ENCODE measurements at places on chromosomes 6 and 20. TPM values are rescaled to one million over a fixed set of nuclear protein-coding genes. Genes with fewer than 3 reads are reported as not detected.

- no peak overlapping the region for H3K27ac ChIP-seq
- no peaks in the 10 kb centered on the region for H3K27me3 ChIP-seq
- no peak for DNase-seq
- H3K36me3 ChIP-seq = no peaks in the 10 kb centered on the region
These were observed 31.3 kb downstream of the GPRC6A start for GRCh38 chr6:116797585-116797984.

DNA sequence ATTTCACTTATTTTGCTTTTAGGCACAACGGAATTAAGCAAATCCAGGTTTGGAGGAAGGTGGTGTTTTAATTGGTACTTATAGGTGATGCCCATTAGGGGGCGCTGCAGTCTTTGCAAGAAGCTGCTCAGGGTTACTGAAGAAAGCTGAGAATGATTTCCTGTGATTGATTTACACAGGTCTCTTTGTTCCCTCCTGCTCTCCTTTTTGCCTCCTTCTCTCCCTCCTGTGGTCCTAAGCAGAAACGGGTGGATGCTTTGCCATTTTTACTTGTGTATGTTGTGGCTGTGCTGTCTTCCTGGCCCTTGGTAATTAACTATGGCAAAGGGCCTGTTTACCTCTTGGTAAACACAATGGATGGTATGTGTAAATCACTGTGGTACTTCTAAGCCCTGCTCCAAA, 97.8 kb downstream of the ANKS1A start:
- H3K4me1 ChIP-seq = peaks cover 22% of the 10 kb centered on the region
- peaks cover 2% of the 10 kb centered on the region for H3K27me3 ChIP-seq
- H3K36me3 ChIP-seq = peaks cover 8% of the 10 kb centered on the region
- no peak overlapping the region for H3K4me3 ChIP-seq

- no peak for DNase-seq
- H3K4me3 ChIP-seq = no peak overlapping the region
- peaks cover 15% of the 10 kb centered on the region for H3K4me1 ChIP-seq
These were observed 57.8 kb upstream of the EDN1 start for GRCh38 chr6:12232339-12232738.

The AGPAT4 gene
- 25.2 TPM for total RNA-seq

The PLTP gene
- 41.3 TPM for total RNA-seq

The NEURL2 gene
- total RNA-seq = 3.6 TPM

DNA sequence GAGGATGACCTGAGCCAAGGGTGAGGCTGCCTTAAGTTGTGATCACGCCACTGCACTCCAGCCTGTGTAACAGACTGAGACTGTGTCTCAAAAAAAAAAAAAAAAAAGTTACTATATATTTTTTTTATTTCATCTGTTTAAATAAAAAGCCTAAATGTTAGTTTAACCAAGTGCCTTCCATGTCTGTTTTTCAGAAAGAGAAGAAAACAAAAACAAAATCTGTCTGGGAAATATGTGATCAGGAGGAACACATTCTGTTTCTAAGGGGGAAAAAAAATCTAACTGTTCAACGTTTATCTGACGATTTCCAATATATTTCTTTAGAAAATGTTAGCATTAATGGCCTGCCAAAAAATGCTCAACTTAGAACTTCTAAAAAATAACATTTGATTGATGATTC, 147.0 kb downstream of the IPCEF1 start:
- H3K27me3 ChIP-seq = peaks cover 2% of the 10 kb centered on the region
- H3K36me3 ChIP-seq = peaks cover 34% of the 10 kb centered on the region
- DNase-seq = no peak
- H3K4me1 ChIP-seq = peaks cover 5% of the 10 kb centered on the region

DNA sequence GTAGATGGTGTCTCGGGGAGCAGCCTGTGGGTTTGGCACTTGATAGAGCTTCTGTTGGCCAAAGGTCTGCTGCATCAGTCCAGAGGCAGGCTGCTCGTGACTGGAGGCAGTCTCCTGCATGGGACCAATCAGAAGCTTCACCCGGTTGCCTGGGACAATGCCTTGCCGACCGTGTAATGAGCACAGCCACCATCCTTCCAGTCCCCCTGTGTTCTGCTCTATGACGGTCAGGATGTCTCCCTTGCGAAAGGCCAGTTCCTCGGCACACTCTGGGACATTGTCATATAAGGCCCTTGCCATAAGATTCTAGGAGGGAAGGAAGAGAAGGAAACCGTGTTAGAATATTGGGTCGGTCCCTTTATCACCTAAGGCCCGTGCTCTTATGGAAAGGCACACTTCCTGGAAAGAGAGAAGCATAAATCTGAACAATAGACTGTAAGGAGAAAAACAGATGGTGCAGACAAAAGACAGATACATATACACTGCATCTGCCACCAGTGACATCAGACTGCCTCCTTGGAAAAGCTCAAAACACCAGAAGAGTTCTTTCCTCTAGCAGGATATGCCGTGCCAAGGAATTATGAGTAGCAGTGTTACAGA, 18.9 kb downstream of the NEDD9 start:
- no peak overlapping the region for H3K4me3 ChIP-seq
- no peak overlapping the region for H3K27ac ChIP-seq
- no peaks in the 10 kb centered on the region for H3K36me3 ChIP-seq

- peaks cover 2% of the 10 kb centered on the region for H3K4me1 ChIP-seq
- no peak overlapping the region for H3K27ac ChIP-seq
- no peak for DNase-seq
- H3K36me3 ChIP-seq = peaks cover 4% of the 10 kb centered on the region
These were observed 180.5 kb upstream of the OPRM1 start for GRCh38 chr6:153858529-153858928.

GRCh38 chr20:22544462-22544861, 39.9 kb downstream of the FOXA2 start:
- H3K27me3 ChIP-seq = no peaks in the 10 kb centered on the region
- H3K27ac ChIP-seq = no peak overlapping the region
- DNase-seq = no peak
- no peak overlapping the region for H3K4me3 ChIP-seq

GRCh38 chr20:6618051-6618450, 149.4 kb upstream of the BMP2 start:
- H3K4me1 ChIP-seq = no peaks in the 10 kb centered on the region
- H3K4me3 ChIP-seq = no peak overlapping the region
- no peaks in the 10 kb centered on the region for H3K36me3 ChIP-seq

DNA sequence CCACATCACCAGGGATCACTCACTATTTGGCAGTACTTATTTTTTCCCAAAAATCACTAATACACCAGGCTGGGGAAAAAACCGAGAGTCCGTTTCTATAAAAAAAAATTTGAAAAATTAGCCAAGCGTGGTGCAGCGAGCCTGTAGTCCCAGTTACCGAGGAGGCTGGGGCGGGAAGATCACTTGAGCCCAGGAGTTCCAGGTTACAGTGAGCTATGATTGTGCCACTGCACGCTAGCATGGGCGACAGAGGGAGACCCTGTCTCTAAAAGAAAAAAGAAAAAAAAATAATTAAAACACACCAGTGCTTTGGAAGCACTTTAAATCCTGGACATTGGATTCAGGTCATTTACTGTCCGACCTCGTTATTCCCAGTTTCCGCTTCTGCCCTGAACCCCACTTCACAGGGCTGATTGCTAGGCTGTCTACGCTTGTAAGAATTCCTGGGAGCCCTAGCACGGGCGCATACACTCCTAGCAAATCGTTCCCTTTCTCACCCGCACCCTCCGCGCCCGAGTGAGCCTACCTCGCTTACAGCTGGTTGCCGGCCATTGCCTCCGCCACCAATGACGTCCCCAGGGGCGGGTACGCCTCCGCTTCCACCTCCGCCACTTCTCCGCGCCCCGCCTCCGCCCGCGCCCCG, at the start of gene TPMT:
TPMT (minus strand) TSS at position 571 of the 643 bp plus-strand sequence. CDS start 5,950 bp downstream, outside the sequence.
- H3K27me3 ChIP-seq = peaks cover 2% of the 10 kb centered on the region
- H3K4me1 ChIP-seq = peaks cover 18% of the 10 kb centered on the region
- peak within 1 kb of the TSS; percentile 93 for H3K27ac ChIP-seq
- H3K36me3 ChIP-seq = peaks cover 3% of the 10 kb centered on the region

The CFAP61 gene
- not detected for total RNA-seq

- no peaks in the 10 kb centered on the region for H3K4me1 ChIP-seq
- H3K36me3 ChIP-seq = no peaks in the 10 kb centered on the region
- H3K4me3 ChIP-seq = no peak overlapping the region
- DNase-seq = no peak
- peaks cover 3% of the 10 kb centered on the region for H3K27me3 ChIP-seq
These were observed 82.6 kb downstream of the THBS2 start for GRCh38 chr6:169171016-169171415.

DNA sequence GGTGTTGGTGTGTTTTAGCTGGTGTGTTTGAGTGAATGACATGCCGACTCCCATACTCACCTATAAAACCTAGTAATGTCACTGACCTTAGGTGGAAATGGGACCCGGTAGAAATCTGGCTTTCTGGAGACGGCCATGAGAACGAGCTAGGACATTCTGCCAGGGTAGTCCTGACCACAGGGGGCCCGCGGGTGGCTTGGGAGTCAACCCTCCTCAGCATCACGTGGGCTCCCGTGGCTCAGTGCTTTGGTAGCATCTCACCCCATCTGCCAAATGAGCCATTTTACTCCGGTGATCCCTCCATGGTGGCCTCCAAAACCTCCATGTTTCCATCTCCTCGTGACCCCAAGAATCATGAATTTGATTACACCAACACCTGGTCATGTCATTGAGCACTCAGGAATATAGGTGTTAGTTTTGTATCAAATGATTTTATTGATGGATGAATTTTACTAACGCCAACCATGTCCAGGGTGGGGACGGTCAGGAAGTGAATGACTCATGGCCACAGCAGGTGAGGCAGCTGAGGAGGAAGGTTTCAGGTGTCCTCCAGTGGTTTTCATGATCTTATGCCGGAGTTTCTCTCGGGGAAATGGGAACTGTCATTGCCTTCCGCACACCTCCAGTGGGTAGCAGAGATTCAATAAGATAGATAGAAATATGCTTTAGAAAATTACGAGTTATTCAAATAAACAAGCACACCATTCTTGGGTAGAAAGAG, 195.0 kb downstream of the SYNDIG1 start:
- H3K27me3 ChIP-seq = peaks cover 2% of the 10 kb centered on the region
- no peak for DNase-seq
- H3K4me3 ChIP-seq = no peak overlapping the region
- peaks cover 15% of the 10 kb centered on the region for H3K36me3 ChIP-seq
- no peaks in the 10 kb centered on the region for H3K4me1 ChIP-seq

GRCh38 chr6:41424370-41425058, 89.1 kb downstream of the NCR2 start:
- no peak overlapping the region for H3K27ac ChIP-seq
- DNase-seq = peak; percentile 92
- peaks cover 8% of the 10 kb centered on the region for H3K27me3 ChIP-seq
- H3K36me3 ChIP-seq = peaks cover 4% of the 10 kb centered on the region
- peaks cover 3% of the 10 kb centered on the region for H3K4me1 ChIP-seq

- DNase-seq = no peak
- no peak overlapping the region for H3K4me3 ChIP-seq
- peaks cover 9% of the 10 kb centered on the region for H3K36me3 ChIP-seq
These were observed 331.3 kb downstream of the ZFAND3 start for GRCh38 chr6:38150681-38151296.

The PRRC2A gene
- total RNA-seq = 149 TPM

DNA sequence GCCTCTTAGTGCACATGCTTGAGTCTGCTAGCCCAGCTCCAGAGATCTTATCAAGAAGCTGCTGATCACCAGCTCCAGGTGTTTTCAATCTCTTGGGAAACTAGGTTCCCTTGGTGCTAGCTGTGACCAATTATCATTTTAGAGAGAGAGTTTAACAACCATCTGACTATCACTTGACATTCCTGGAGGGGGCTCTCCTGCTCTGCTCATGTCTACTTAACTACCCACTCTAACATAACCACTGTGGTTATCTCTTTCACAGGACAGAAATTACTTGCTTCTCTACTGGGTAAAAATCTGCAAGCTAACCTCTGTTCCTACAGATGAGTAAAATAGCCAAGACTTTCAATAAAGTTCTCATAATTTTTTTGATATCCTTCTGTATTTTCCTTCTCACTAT, 823.4 kb upstream of the GJE1 start:
- no peaks in the 10 kb centered on the region for H3K4me1 ChIP-seq
- no peak overlapping the region for H3K27ac ChIP-seq
- H3K27me3 ChIP-seq = no peaks in the 10 kb centered on the region
- no peak overlapping the region for H3K4me3 ChIP-seq
- DNase-seq = no peak

The SULF2 gene
- total RNA-seq = 62.1 TPM

The GPR63 gene
- total RNA-seq = 1.5 TPM

DNA sequence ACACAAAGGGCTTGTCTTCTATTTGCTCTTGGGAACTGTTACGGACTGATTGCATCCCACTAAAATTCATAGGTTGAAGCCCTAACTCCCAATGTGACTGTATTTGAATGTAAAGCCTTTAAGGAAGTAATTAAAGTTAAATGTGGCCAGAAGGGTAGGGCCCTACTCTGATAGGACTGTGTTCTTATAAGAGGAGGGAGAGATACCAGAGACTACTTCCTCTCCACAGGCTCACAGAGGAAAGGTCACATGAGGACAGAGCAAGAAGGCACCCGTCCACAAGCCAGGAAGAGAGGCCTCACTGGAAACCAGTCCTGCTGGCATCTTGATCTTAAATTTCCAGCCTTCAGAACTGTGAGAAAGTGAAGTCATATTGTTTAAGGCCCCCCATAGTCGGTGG, 211.9 kb downstream of the CDH26 start:
- no peak for DNase-seq
- H3K27me3 ChIP-seq = peaks cover 1% of the 10 kb centered on the region
- no peaks in the 10 kb centered on the region for H3K36me3 ChIP-seq
- H3K4me1 ChIP-seq = no peaks in the 10 kb centered on the region

- no peak overlapping the region for H3K4me3 ChIP-seq
- H3K36me3 ChIP-seq = peaks cover 6% of the 10 kb centered on the region
- H3K27me3 ChIP-seq = peaks cover 3% of the 10 kb centered on the region
- no peak for DNase-seq
- no peak overlapping the region for H3K27ac ChIP-seq
These were observed 81.6 kb downstream of the FAM120B start for GRCh38 chr6:170388113-170388512.

GRCh38 chr20:34112600-34113101, 608 bp upstream of the EIF2S2 start:
- H3K27ac ChIP-seq = peak overlapping the region; percentile 97
- DNase-seq = peak; percentile 24
- peaks cover 16% of the 10 kb centered on the region for H3K36me3 ChIP-seq
- peaks cover 35% of the 10 kb centered on the region for H3K4me1 ChIP-seq
- peaks cover 12% of the 10 kb centered on the region for H3K27me3 ChIP-seq

GRCh38 chr6:3664625-3665041, 86.9 kb downstream of the PXDC1 start:
- H3K4me3 ChIP-seq = no peak overlapping the region
- H3K36me3 ChIP-seq = no peaks in the 10 kb centered on the region
- H3K4me1 ChIP-seq = peaks cover 12% of the 10 kb centered on the region
- H3K27ac ChIP-seq = no peak overlapping the region
